ENCODE measurements at places on chromosomes 3 and 15. TPM values are rescaled to one million over a fixed set of nuclear protein-coding genes. Genes with fewer than 3 reads are reported as not detected.

DNA sequence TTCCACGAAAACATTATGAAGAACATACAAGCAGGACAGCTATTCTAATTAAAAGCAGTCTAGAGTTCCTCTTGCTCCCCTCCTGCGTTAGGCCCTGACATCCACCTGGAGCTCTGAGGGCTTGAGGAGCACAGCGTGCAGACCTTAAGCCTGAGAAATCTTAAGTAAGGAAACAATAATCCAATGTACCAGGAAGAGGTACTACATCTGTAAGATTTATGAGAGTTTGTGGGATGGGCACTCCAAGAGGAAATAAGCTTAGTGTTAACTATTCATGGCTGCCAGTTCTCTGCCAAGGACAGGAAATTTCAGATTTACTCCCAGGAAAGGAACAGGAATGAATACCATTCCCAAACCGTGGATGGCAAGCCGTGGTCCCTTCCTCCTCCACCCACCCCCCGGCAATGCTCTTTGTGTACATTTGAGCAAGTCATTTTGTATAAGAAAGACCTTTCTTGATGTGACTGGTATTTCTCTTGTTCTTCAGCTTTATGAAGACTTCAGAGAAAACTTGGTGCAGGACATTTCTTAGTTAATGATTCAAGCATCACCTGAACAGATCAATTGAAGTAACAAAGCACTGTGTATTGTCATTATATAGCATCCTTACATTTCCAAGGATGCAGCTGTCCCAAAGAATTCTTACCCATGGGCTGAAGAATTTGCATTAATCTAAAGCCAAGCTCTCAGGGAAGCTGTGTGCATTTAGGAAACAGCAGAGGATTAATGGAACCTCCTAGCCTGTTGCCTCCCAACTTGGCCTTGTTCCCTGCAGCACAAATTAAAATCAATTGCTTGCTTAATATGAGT lies 28.8 kb upstream of the VILL start:
- DNase-seq = no peak

- no peak for DNase-seq
Observed at GRCh38 chr15:27254055-27254454, 283.1 kb downstream of the GABRG3 start.

- DNase-seq = no peak
Observed at GRCh38 chr3:147359177-147360050, 46.9 kb downstream of the ZIC4 start.

DNA sequence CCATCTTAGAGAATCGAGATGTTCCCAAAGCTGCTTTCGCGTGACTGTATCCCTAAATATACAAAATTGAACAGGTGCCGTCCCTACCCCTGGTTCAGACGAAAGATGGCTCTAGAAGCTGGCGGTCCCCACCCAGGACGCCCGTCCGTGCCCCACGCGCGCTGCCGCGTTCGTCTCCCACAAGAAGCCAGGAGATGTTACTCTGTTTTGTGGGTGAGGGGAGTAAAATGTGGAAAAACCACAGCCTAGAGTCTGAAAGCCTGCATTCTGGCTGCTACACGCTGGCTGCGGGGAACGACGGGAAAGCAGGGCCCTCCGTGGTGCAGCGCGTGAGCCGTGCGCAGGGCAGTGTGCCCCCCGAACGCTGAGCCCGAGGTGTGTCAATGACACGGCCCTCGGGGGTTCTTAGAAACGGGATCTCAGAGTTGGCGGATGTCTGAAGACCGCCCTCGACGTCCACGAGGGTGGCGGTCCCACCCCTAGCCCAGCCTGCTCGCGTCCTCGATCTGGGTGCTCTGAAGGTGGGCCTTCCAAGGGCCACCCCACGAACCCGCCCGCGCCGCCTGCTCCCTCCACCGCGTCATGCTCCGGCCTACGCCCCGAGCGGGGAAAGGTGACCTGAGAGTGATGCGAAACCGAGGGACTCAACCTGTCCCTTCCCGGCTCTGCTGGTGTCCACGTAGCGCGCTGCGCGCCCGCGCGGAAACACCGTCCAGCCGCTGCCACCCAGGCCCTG lies 95.6 kb downstream of the OCA2 start:
- DNase-seq = no peak

- no peak for DNase-seq
Observed at GRCh38 chr3:184441202-184441900, 61.5 kb downstream of the CHRD start.

DNA sequence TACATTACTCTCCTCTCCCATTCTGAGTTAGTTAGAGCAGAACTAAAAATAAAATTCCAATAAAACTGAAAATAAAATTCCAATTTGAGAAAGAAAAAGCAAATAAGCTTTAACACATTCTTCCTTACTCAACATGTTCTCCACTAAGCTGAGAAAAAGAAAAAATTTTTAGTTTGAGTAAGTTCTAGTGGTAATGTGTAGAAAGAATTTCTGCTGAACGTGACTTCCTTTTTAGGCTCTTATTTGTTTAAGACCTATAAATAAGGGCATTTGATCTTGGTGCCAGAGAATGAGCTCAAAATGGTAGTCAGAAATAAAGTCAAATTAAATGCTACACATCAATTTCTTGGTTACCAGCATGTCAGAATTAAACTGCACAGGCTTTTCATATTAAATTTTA lies 57.6 kb upstream of the ABHD10 start:
- no peak for DNase-seq

- DNase-seq = no peak
Observed at GRCh38 chr3:46405301-46406019, 1.4 kb downstream of the CCR5AS start.

DNA sequence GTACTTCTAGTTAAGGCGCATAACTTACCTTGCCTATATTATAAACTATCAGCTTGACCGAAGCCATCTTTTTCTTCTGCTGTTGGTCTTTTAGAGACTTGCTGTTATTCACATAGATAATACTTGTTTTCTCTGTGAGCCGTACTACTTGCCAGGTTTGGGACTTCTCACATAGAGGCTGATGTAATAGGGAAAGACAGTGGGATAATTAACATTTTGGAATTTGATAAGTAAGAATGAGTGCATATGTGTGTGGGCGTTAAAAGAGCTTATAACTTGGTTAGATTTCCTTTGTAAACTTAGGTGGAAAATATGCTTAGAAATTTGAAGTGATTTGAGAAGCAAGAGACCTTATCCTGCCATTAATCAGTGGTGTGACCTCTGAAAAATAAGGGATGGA lies 47.8 kb downstream of the FNDC3B start:
- no peak for DNase-seq

HRH1 gene
- 1.4 TPM for total RNA-seq

LRRFIP2 gene
- 137 TPM for total RNA-seq

CFAP161 gene
- 0.94 TPM for total RNA-seq

TFG gene
- total RNA-seq = 116 TPM

All from left ventricle myocardium superior (tissue), 1 donor.